ENCODE measurements at places on chromosomes 5 and 9.

DNA sequence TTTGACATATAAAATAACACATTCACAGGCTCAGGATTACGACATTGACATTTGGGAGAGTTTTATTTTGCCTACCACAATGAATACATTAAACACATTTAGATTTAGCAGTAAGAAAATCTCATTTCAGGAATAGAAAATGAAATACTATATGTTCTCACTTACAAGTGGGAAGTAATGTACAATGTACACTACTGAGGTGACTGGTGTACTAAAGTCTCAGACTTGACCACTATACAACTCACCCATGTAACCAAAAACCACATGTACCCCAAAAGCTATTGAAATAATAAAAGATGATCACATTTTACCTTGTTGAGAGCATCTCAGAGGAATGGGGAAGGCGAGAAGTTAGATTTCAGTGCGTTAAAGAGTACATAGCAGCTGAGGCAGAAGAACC lies 1202.4 kb upstream of the SEMA6A start:
- DNase-seq, result no peak

DNA sequence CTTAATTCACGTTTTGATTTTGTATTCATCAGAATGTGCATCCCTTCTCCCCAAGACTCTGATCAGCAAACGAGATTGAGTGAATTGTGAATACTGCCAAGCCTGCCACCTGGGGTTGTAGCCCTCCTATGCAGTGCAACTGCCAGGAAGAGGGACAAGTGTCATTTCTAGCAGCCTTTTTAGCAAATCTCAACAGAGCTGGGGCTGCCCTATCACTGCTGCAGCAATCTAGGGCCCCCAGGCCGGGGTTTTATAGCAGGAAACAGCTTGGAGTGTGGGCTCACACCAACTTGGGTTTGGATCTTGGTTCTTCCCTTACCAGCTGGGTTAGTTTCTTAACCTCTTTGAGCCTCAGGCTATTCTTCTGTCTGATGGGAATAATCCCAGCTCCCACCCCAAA lies 4.0 kb downstream of the CSF1R start:
- no peak for DNase-seq

GRCh38 chr5:18281947-18282581 lies 647.8 kb downstream of the TAF11L14 start:
- DNase-seq, result no peak

DNA sequence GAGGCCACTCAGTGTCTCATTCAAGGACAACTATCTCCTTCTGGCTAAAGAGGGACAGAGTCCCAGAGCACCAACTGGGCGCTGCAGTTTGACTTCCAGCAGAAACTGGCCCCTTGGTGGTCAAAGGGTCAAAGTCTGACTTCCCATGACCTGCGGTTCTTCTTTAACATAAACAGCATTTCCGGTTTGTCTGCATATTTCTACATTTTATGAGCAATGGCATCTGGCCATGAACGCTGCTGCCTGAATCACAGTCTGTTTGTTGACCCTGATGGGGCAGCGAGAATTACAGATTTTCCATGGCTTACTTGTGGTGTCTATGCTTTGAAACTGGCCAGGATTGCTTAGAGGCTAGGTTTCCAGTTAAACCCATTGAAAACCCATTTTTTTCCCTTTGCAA lies 1.3 kb downstream of the TNFSF15 start:
- DNase-seq, result no peak

GRCh38 chr5:31113101-31113500 lies 80.4 kb upstream of the CDH6 start:
- DNase-seq, result no peak

GRCh38 chr9:133837627-133838597 lies 99.8 kb upstream of the SARDH start:
- DNase-seq, result no peak

DNA sequence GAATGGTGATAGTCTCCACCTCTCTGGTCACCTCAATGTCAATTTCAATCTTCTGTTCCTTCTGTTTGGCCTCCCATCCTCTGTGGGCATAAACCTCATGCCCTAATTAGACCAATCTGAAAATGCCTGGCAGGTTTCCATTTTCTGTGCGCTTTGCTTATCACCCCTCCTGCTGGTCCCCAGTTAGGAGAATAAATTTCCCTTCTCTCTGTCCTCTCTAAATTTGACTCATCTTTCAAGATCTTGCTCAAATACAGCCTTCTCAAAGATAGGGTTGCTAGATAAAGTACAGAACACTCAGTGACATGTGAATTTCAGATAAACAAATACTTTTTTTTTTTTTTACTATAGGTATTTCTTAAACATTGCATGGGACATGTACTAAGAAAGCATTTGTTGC lies 69.4 kb upstream of the CD180 start:
- DNase-seq, result no peak

GRCh38 chr5:75185763-75186162 lies 50.9 kb downstream of the ANKRD31 start:
- no peak for DNase-seq

GRCh38 chr5:159223469-159223868 lies 14.1 kb upstream of the RNF145 start:
- DNase-seq, result no peak

DNA sequence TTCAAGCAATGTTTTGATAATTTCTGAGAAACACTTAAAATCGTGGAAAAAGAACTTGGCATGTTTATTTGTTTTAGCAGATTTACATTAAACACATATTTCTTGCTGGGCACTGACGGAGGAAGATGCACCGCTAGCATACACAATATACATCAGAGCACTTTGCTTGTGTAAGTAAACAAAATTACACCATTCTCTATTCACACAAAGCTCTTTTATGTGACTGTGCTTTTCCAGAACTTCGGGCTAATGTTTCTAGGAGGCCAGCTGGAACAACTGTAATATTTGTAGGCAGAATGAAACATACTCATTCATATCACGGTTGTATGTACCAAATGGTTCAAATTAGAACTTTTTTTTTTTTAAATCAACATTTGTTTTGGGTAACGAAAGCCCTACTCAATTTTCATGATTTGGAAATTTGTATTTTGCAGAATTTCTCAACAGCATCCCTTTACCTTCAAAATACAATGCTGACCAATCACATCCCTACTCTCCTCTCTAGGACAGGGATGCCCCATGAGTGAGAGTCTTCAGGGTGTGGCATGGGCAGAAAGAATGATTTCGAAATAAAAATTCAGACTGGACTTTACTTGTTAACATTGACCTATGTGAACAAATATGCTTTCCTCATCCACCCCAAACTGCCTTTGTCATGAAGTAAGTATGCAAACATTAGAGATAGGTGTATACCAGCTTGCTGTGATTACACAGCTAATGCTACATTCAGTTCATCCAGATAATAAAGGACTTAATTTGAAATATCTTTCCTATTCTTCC lies 425.1 kb downstream of the BNC2 start:
- DNase-seq, result no peak

- no peak for DNase-seq
These were observed 26.7 kb downstream of the SH3TC2 start for GRCh38 chr5:149036168-149036567.

DNA sequence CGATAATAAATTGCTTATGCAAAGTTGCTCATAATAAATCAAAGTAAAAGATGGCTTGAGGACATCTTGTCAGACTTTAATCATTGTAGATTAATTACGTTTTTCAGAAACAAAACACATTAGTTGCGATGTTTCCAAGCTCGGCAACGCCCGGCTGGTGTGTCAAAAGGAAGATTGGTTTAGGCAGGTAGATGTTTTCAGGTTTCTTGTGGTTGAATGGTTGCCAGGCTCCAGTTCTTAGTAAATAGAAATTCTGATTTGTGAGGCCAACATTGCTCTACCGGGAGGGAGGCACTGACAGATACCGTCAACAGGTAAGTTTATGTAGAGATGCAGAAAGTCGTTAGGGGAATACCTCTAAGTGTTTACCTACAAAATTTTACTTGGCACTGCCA lies 280.3 kb downstream of the NPR3 start:
- no peak for DNase-seq

DNA sequence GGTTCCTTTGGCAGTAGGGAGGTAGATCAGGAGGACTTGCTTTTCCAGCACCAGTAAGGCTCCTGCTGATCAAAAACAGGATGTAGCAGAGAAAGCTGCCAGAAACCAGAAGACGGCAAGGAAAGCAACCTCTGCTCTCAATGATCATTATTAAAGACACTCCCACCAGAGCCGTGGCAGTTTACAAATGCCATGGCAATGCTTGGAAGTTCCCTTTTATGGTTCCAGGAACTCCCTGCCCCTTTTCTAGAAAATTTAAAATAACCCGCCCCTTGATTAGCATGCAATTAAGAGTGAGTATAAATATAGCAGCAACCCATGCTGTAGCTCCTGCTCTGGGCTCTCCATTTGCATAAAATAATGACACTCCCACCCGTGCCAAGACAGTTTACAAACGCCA lies 16.1 kb downstream of the EQTN start:
- no peak for DNase-seq

- DNase-seq, result no peak
These were observed 10.0 kb upstream of the CCL28 start for GRCh38 chr5:43422143-43422542.

DNA sequence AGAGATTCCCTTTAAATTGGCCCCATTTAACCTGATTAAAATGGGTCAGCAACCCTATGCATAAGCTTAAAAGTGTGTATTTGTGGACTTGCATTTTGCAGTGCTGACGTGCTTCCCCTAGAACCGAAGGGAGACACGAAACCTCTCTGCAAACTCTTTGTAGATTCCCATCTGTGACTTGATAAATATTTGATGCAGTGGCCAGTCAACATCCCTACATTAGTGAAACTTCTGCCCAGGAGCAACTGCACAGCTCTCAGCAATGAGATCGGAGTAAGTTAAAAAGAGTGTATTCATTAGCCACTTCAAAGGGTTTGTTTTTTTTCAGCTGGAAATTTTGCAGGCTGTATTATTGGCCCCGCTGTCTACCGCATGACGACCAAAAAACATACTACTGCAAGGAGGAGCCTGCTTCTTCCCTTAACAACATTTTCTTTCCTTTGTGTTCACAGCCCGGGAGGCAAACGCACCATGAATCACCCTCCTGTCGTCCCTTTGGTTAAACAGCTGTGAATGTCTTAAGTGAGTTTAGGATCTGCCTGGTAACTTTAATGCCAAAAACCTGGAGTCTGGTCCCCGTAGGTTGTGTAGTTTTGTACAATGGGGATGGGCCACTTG lies 38.0 kb upstream of the TCERG1 start:
- DNase-seq, result no peak

- no peak for DNase-seq
These were observed 133.6 kb downstream of the CEMIP2 start for GRCh38 chr9:71634752-71635151.

DNA sequence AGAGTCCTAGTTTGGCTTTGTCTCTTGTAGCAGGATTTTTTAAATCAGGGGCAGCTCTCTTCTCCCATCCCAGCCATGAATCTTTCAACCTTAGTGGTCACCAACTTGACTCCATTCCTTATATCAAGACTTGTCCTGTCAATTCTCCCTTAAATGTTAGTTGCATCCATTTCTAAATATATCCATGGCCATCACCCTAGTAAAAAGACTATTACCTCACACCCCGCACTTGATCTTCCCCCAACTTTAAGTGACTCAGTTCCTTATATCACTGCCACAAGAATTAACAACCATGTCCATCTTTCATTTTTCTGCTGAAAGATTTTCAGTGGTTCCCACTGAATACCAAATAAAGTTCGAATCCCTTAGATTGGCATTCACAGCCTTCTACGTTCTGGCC lies 67.0 kb downstream of the STX17 start:
- no peak for DNase-seq

Measured in activated naive CD8-positive, alpha-beta T cell treated with anti-CD3 and anti-CD28 coated beads, Interleukin-2, amount 10 ng/mL, durations not matched to agents 7 days and 5 days (primary cell).